ENCODE measurements at places on chromosomes 1 and 21.

DNA sequence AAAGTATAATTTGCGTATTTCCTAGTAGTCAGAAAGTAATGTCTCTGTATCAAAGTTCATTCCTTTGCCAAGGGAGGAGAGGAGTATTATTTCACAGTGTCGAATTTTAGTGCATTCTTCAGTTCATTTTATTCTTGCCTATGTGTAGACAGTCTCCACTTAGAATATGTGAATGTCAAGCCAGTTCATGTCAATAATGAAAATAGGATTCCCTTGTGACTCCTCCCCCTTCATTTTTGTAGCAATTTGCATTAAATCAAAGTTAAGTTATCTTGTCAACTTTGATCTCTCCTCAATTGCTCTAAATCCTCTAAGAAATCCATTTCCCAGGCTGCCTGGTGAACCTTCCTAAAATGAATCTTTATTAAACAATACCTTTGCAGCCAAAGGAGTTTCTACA lies 179.1 kb downstream of the SLC44A5 start:
- no peak for DNase-seq

DNA sequence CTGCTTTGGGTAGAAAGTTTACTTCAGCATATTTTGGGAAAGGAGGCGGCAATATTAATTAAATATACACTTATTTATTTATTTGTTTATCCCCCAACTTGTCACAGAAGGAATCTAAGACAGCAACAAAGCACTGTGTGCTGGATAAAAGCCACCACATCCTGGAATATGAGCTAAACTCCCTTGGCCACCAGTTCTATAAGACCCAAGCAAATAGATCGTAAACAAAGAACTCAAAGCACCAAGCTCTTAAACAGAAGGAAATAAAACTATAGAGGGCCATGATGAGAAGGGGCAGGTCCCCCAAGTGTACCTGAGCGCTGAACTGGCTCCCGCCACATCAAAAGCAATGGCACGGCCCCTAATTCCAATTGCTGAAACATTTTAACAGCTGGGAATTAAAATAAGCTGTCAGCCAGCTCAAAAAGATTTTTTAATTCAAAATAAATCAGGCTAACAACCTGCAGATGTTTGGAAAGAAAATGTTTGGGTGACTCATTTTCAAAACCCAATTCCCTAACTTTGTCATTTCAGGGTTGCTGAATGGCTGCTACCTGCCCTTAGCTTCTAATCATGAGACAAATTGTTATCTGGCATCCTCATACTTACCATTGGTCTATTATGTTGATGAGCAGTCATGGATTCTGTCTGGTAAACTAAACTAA lies 127.1 kb downstream of the SLC30A10 start:
- DNase-seq = no peak

- no peak for DNase-seq
Measured at GRCh38 chr1:1461721-1462317, 9.7 kb upstream of the ATAD3B start.

GRCh38 chr1:183685112-183685713 lies 32.1 kb upstream of the APOBEC4 start:
- no peak for DNase-seq

GRCh38 chr21:21010698-21011097 lies 12.5 kb downstream of the NCAM2 start:
- no peak for DNase-seq

- no peak for DNase-seq
Measured at GRCh38 chr1:114002492-114003239, 23.4 kb downstream of the OLFML3 start.

DNA sequence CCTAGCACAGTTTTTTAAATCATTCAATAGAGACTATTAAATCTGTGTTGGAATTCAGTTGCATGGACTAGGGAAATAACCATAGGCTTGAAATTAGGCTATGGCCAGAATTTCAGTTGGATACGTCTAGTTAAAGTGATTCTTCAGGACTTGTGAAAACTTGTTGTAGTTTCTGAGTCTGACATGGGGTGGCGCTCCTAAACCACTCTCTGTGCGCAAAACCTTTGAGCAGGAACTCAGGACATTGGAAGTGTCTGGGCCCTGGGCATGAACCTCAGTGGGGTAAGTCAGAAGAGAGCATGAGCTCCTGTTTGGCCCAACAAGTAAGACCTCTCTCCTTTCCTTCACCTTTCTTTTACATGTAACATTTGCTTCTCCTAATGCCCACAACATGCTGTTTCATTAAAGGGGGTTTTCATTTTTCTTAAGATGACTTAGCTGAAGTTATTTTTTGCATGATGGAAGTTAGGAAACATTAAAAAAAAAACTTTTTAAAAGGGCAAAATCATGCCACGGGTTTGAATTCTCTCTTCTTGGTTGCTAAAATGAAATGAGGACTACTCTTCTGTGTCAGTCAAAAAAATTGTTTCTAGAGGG lies 17.1 kb upstream of the CCDC190 start:
- DNase-seq = no peak

- DNase-seq = no peak
Measured at GRCh38 chr1:88350648-88351047, 333.4 kb upstream of the PKN2 start.

DNA sequence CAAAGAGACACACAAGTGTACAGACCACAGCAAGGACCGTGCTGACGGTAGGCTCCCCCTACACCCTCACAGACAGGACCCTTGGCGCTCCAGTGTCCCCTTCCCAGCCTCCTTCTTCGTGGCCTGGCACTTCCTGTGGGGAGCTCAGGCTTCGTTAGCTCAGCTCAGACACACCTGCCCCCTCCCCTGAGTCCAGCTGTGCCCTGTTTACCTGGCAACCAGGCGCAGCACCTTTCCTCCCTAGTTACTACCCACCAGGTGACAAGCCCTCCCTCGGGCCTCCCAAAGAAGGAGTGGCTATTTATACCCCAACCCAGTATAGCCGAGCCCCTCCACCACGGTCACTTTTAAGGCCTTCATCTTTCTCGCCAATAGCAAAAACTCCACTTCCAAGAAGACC lies 4.7 kb downstream of the CELF3 start:
- DNase-seq = no peak

DNA sequence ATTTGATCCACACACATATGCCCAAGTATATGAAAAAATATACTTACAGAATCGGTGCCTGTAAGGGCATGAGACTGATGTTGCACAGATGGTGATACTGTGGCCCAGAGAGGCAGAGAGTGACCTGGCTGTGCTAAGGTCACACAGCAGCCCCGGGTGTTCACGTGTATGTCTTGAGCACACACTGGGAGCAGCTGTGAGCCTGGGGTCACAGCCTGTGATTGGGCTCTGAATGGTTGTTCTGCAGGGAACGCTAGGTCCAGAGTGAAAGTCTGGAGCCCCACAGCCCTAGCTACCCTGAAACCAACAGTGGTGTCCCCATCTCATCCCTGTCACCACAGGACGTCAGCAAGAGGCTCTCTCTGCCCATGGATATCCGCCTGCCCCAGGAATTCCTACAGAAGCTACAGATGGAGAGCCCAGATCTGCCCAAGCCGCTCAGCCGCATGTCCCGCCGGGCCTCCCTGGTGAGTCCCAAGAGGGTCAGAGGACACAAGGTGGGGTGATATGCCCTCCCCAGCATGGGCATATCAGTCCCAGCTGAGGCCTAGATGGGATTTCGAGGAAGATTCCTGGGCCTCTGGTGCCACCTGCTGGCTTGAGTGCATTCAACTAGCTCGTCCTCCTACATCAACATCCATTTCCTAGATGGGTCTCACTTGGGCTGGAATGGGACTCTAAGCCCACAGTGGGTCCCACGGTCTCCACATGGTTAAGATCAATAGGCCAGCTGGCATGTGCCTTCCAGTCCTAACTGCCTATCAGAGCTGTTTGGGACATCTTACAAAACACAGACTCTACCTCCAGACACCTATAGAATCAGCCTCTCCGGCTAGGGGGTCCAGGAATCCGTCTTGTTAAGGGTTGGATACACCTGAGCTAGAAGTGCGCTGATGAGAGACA lies 19.7 kb downstream of the CDK18 start:
- peak; percentile 35 for DNase-seq

DNA sequence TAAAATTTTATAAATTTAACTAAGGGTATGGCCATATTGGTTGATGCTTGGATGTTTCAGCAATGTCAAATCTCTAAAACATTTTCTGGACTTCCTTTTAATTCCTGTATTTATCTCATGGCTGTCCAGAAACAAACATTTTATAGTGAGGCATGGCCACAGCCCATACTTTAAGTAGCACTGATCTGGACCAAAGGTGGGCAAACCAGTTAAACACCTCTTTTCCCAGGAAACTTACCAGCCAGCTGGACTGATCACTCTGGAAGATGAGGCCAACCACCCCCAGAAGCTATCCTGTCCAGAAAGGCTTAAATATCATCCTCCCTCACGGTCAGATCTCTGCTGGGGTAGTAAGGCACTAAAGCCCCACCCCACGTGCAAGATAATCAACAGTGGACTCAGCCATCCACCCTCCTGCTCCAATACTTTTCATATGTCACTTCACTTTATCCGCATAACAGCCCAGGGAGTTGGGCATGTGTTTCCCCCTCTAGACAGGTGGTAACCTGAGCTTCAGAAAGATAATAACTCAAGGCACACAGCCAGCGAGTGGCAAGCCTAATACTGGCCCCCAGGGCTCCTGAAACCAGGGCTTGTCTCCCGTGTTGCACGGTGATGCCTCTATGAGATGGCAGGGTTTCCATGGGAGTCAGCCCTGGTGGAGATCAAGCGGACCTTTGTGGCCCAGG lies 120.5 kb upstream of the NGF start:
- no peak for DNase-seq

DNA sequence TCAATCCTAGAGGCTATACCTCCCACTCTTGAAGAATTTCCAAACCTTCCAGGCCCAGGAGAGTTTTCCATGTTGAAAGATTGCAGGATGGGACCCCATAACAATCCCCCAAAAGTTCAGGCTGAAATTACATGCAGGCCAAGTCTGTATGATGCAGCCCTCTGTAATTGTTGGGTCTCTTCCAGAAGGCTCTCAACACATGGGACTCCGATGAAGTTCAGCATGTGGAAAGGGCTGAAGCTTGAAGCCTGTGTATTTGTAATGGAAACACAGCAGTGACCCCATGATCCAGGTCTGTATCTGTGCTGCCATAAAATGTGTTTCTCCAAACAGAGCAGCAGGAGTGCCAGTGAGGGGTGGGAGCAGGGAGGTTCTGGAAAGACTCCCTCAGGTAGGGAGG lies 202.5 kb upstream of the LYPLAL1 start:
- no peak for DNase-seq

- no peak for DNase-seq
Measured at GRCh38 chr1:150650193-150650592, 20.8 kb upstream of the ENSA start.

- DNase-seq = no peak
Measured at GRCh38 chr1:67227196-67227595, 60.9 kb downstream of the IL23R start.

- DNase-seq = no peak
Measured at GRCh38 chr1:68185743-68186142, 46.6 kb downstream of the WLS start.

- no peak for DNase-seq
Measured at GRCh38 chr1:74713849-74714248, 19.0 kb downstream of the CRYZ start.

DNA sequence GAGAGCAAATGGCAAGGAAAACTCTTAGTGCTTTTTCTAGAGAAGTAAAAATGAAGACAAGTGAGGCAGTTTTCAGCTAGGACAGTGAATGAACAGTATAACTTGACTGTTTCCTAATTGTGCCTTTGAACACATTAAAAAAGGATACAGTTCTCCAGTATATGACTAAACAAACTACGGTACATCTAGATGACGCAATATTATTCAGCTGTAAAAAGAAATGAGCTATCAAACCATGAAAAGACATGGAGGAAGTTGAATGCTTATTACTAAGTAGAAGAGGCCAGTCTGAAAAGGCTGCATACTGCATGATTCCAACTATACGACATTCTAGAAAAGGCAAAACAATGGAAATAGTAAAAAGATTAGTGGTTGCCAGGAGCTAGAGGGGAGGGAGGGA lies 206.3 kb downstream of the SIPA1L2 start:
- no peak for DNase-seq

DNA sequence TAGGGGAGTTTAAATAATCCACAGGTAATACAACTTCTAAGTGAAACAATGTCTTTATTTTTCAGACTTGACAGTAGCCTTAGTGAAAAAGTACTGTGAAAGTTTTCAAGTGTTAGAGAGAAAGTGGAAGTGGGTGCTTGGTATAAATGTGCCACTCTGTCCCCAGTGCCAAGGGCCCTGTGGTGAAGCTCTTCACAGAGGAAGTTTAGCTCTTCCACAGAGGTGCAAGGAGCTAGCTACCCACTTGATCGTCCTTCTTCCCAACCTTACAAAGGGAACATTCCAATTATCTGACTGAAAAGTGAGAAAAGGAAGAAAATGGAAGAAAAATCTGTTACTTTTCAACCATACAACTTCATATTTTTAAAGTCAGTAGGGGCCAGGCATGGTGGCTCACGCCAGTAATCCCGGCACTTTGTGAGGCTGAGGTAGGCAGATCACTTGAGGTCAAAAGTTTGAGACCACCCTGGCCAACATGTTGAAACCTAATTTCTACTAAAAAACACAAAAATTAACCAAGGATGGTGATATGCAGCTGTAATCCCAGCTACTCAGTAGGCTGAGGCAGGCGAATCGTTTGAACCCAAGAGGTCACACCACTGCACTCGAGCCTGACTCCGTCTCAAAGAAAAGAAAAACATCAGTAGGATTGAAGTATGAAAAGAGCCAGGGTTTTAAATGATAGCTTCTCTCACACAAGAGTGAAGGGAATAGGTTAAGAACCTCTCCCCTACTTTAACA lies 41.0 kb upstream of the PTPRC start:
- DNase-seq = no peak

DNA sequence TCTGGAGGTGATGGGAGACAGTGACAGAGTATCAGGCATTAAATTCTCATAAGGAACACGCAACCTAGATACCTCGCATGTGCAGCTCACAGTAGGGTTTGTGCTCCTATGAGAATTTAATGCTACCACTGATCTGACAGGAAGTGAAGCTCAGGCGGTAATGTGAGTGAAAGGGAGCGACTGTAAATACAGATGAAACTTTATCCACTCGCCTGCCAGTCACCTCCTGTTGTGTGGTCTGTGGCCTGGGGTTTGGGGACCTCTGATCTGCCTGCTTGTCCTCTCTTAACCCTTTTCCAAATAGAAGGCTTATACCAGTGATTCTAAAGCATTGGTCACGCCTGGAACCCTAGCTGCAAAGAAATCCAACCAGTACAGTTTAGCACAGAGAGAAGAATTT lies 15.3 kb downstream of the GABPA start:
- no peak for DNase-seq

- no peak for DNase-seq
Measured at GRCh38 chr1:36855699-36856494, 178.4 kb downstream of the GRIK3 start.

GRCh38 chr21:27719226-27719625 lies 752.3 kb upstream of the ADAMTS5 start:
- DNase-seq = no peak

GRCh38 chr1:200707116-200707515 lies 31.6 kb upstream of the CAMSAP2 start:
- no peak for DNase-seq

All from stimulated activated CD4-positive, alpha-beta T cell treated with anti-CD3 and anti-CD28 coated beads, TNF-alpha, amount 100 ng/mL, for 1 hour (primary cell).